IgD-negative memory B cell (primary cell): ENCODE measurements at places on chromosomes 5 and 9. TPM values are rescaled to one million over a fixed set of nuclear protein-coding genes. Genes with fewer than 3 reads are reported as not detected.

SPINK7 gene
- not detected for polyA plus RNA-seq

TERT gene
- polyA plus RNA-seq = not detected

FGF1 gene
- not detected for polyA plus RNA-seq

MEIKIN gene
- polyA plus RNA-seq = not detected

ASPN gene
- polyA plus RNA-seq = not detected

NTRK2 gene
- polyA plus RNA-seq = not detected

COL5A1 gene
- polyA plus RNA-seq = not detected

AMBP gene
- polyA plus RNA-seq = not detected

SOX30 gene
- polyA plus RNA-seq = 0.81 TPM

PCDHA7 gene
- not detected for polyA plus RNA-seq

F12 gene
- polyA plus RNA-seq = 0.78 TPM

ZSWIM6 gene
- 0.60 TPM for polyA plus RNA-seq

SLC46A2 gene
- polyA plus RNA-seq = not detected

GPR150 gene
- polyA plus RNA-seq = 0.66 TPM

RLN1 gene
- 0.66 TPM for polyA plus RNA-seq

FBN2 gene
- not detected for polyA plus RNA-seq

PCDHA12 gene
- polyA plus RNA-seq = not detected

RNF183 gene
- polyA plus RNA-seq = not detected

PPWD1 gene
- polyA plus RNA-seq = 25.6 TPM

ZNF483 gene
- polyA plus RNA-seq = 1.5 TPM

P4HA2 gene
- polyA plus RNA-seq = 0.26 TPM

HTR4 gene
- not detected for polyA plus RNA-seq

DUSP1 gene
- polyA plus RNA-seq = 705 TPM

SLC6A19 gene
- polyA plus RNA-seq = not detected

EIF4EBP3 gene
- 32.9 TPM for polyA plus RNA-seq

NMUR2 gene
- not detected for polyA plus RNA-seq

ADAMTSL2 gene
- not detected for polyA plus RNA-seq

IFNK gene
- polyA plus RNA-seq = not detected

CDHR2 gene
- polyA plus RNA-seq = not detected

DBH gene
- not detected for polyA plus RNA-seq

CD72 gene
- 51.9 TPM for polyA plus RNA-seq
